Activated CD4-positive, alpha-beta T cell treated with anti-CD3 and anti-CD28 coated beads, Interleukin-10, Interleukin-2, amounts not matched to agents 100 ng/mL and 50 ng/mL, durations not matched to agents 16 hours and 8 hours (primary cell): ENCODE measurements at places on chromosomes 6 and 20.

- no peak for DNase-seq
Measured at GRCh38 chr6:144947398-144947976, 662.4 kb downstream of the UTRN start.

- peak; percentile 50 for DNase-seq
Measured at GRCh38 chr20:25584905-25585704, at the start of gene NINL. NINL (minus strand) TSS chr20:25585531; CDS start chr20:25526587, 58,944 bp downstream.

- no peak for DNase-seq
Measured at GRCh38 chr20:46701556-46701955, 7.9 kb upstream of the SLC2A10 start.

- DNase-seq, result no peak
Measured at GRCh38 chr6:56370127-56370540, 122.8 kb upstream of the COL21A1 start.

DNA sequence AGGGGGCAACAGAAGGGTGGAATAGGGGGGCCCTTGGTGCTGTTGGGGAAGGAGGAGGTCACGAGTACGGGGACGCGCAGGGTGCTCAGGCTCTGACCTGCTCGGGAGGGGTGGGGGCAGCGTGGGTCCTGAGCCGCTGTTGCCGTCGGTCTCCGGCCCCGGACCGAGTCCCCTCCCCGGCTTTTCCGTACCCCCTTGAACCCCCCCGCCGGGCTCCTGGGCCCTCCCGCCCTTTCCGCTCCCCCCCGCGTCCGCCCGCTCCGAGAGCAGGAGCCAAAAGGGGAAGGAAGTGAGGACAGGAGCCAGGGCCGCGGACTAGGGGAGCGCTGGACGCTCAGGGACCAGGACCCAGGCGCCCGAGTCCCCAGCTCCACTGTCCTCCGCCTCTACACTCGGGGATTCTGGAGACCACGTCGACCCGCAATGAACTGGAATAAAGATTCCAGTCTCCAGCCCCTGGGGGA, at the start of gene RGL2:
Gene RGL2, minus strand, starts transcription at position 170 of the 464 bp plus-strand sequence. CDS start 332 bp downstream, outside the sequence.
- DNase-seq, result peak; percentile 68

GRCh38 chr6:101640131-101640530, 246.6 kb downstream of the GRIK2 start:
- DNase-seq, result no peak

GRCh38 chr6:142764311-142764710, 180.7 kb downstream of the HIVEP2 start:
- DNase-seq, result no peak

GRCh38 chr6:18415671-18416340, 28.7 kb downstream of the RNF144B start:
- no peak for DNase-seq

- no peak for DNase-seq
Measured at GRCh38 chr6:21078497-21078896, 515.1 kb upstream of the SOX4 start.

DNA sequence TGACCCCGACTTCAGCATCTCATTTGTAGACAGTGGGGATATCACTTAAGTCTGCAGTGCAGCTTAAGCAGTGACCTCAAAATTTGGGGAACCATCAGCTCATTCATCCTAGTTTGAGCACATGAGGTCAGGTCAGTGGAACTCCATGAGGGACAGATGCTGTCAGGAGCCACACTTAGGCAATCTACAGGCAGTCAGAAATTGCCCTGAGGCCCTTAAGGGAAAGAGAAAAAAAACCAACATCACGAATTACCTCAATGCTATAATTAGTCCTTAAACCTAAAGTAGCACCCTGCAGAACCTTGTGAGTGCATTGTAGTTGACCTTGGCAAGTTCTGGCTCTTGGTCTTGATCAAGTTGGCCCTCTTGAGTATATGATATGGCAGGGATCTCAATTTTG, 21.1 kb downstream of the TMEM74B start:
- no peak for DNase-seq

DNA sequence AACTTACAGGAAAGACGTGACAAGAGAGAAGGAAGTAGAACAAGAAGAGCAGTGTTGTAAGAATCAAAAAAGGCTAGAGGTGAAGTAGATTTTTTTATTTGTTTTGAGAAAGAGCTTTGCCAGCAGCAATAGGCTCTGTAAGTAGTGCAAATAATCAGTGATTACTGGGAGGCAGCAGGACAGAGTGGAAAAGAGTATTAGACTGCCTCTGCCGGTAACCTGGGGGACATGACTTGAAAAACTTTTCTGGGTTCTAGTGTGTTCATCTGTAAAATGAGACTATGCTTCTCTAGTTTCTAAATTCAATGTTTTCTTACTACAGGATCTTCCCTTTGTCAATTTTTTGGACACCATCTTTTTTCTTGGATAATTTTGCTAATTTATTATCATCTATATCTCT, 5.8 kb upstream of the IRAK1BP1 start:
- DNase-seq, result no peak

DNA sequence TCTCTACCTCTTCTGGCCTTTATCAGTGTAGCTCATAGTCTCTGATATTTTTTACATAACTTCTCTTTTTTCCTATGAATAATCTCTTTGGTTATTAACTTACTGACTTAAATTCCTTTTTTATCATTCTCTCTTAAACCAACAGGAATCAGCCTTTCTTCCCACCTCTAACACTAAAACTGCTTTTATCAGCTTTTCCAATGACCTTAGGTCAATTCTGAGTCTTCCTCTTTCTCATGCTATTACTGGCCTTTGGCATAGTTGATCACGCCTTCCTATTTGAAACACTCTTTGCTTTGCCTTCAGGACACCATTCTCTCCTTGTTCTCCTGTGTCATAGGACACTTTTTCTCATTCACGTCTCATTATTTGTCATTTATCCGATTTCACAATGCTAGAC, 8.1 kb upstream of the HINT3 start:
- DNase-seq, result no peak

DNA sequence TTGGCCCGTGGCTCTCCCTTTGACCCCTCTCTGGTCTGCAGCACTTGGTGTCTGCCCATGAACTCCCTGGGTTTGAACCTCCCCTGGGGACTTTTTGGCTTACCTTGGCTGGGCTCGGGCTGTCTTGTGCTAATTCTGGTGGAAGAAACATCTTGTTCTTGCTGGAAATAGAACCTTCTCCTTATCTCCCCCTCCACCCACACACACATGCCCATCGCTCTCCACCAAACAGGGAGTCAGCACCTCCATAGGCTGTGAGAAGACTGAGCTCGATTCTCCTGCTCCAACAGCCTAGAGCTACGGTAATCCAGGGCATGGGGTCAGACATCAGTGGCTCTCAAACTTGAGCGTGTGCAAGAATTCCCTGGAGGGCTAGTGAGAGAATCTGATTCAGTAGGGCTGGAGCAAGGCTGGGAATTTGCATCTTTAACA, 114.4 kb upstream of the SLC22A23 start:
- DNase-seq, result no peak

DNA sequence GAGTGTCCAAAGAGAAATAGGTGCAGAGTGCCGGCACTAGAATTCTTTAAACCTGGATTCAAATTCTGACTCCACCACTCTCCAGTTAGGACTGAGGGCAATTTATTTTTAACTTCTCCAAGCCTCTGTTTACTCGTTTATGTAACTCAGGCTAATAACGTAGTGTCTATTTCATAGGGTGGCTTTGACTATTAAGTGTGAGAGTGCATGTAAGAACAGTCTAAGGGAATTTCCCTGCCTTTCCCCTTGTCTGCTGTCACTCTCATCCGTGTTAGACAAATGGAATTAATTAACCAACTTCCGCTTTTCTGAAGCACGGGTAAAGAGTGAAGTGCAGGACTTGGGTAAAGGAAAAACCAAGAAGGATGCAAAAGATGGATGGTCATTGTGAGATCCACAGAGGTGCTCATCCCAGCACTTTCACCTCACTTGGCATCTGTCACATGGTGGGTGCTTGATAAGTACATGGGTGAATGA, 4.1 kb upstream of the ZKSCAN8 start:
- peak; percentile 72 for DNase-seq

DNA sequence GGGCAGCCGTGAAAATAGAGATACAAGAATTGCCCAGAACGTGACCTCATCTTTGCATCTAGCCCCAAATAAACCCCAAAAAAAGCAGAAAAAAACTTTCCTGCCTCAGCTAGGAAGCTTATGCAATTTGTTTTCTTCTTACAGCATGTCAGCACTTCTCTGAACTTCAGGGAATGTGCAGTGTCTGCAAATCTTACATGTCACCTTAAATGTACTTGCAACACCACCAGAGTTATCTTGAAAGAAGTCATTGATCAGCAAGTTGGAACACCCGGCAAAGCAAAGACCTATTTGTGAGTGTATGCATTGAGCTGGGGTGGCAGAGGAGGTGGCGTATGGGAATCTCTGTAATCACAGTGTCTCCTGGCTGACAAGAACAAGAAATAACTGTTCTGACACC, 123.4 kb downstream of the PKHD1 start:
- DNase-seq, result no peak

DNA sequence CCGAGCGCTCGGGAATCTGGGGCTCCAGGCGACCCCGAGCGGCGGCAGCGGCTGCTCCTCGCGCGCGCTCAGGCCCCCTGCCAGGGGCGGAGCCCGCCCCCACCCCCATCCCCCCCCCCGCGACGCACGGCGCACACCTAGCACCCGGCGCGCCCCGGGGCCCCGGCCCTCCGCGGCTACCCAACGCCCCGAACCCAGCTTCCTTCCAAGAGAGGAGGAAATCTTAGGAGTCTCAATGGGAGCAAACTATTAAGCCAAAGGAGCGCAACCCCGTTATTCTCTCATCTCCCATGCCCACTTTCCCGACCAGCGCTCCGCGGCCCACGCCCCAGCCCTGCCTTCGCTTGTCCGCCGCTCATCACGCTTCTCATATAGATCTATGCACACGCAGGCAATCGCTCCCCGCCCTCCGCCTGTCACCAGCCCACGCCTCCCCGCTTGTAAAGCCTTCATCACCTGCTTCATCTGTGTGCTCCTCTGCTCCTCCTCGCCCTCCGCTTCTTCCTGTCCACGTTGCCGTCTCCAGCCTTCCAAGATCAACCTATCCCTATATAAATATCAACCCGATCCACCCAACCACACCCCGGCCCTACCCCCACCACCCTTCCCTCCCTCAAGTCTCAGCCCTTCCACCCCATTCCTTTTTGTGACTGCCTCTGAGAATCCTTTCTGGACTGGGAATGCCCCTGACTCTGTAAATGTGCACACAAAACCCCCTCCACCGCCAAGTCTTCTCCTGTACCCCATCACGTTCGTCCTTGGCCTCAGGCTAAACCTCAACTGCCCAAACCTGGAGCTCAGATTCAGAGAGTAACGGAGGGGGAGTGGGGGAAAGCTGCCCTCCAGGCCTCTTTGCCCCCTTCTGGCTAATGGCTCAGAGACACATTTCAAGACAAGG, at the start of gene DLK2:
Gene DLK2, minus strand, starts transcription at position 18 of the 898 bp plus-strand sequence. CDS start 723 bp downstream, outside the sequence.
- DNase-seq, result peak; percentile 48

GRCh38 chr6:39905640-39905975, 28.7 kb downstream of the MOCS1 start:
- no peak for DNase-seq

DNA sequence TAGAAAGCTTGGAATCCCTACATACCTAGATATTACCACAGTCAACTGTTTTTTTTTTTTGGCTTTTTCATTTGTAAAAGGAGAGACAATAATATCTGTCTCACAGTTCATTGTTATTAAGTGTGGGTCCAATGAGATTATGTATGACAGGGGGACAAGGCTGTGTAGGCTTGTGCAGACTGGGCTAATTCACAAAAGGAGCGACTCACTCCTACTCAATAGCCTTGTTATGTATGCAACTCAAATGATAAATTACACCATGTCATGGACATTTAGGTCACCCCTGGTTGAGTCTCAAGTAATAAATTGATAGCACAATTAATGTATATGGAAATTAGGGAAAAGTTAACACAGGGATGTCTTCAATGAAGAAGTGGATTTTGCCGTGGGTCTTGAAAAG, 208.2 kb upstream of the MAP3K7 start:
- DNase-seq, result no peak

- DNase-seq, result no peak
Measured at GRCh38 chr20:35726842-35727711, 15.0 kb downstream of the RBM39 start.

GRCh38 chr6:121260651-121261102, 73.6 kb downstream of the TBC1D32 start:
- DNase-seq, result no peak
